ENCODE measurements at places on chromosomes 2 and 18.

DNA sequence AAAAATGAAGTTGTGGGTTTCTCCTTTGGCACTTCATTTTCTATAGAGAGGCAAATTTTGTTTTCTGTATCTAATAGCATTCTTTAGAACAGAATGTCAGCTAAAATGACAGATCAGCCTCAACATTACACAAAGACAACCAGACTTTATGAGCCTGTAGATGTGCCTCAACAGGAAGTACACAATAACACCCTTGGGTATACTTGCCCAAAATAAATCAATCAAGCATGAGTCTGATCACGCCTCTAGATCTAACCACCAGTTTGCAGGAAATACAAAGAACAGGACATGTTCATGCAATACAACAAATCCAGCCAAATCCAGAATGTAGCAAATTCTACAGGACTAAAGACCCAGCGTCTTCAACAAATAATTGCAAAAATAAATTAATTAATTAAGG, 11.2 kb upstream of the DAPL1 start:
- DNase-seq: no peak

DNA sequence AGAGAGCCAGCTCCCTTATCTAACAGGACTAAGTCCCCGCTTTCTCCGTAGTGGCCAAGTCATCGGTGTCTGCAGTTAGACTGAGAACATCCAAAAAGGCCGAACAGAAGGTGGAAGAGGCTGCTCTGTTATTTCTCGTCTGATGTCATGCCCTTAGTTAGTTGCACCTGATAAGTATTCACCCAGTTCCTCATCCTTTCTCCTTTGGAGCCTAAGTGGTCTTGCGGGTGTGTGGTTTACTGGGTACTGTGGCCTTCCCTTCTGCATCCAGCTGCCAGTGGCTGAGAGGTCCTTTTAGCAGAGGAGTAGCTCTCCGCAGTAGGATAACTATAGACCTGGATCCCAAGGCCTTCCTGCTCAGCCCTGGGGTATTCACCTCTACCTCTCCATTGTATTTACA, 211.6 kb downstream of the BCL2 start:
- DNase-seq: no peak

- DNase-seq: no peak
Measured at GRCh38 chr2:119857742-119858141, 98.0 kb downstream of the PTPN4 start.

DNA sequence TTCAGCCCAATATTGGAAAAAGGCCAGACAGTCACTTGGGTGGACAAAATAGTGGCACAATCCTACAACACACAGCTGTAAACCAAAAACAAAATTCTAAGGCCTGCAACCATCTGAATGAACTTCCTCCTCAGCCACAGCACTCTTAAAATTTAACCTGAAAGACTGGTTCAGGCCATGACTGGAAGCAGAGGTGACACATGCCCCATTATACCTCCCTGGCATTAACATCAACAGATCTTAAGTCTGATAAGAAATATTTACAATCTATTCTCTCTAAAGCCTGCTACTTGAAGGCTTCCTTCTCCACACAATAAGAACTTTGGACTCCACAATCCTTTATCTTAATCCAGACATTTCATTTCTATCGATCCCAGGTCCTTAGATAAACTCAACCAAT, 192.4 kb upstream of the LRP1B start:
- no peak for DNase-seq

- no peak for DNase-seq
Measured at GRCh38 chr2:144430722-144431391, 89.1 kb downstream of the ZEB2 start.

DNA sequence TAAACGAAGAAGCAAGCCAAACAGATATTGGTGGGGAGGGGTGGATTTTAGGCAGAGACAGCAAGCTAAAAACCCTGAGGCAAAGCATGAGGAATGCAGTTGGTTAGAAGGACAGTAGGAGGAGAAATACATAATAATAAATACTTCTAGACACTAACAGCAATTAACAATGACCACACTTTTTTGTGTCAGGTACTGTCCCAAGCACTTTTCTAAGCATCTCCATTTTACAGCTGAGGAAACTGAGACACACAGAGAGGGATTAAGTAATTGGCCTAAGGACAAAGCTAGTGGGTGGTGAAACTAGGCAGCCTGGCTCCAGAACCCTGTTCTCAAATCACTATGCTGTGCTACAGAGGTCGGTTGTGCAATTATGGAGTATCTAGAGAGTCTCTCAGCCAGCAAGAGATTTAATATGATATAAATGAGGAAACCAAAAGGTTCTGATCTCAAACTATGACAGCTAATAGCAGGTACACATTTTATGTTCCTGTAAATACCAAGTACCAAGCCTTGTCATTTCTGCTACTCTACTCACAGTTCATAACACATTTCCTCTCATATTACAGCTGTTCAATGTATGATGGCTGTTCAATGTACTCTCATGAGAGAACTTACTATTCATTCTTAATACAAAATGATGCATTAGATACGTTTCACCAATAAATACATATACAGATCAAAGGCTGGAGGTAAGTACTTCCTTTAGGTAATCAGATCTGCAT, 5.3 kb downstream of the MAP4K3 start:
- no peak for DNase-seq

- no peak for DNase-seq
Measured at GRCh38 chr2:240203788-240204270, 63.4 kb upstream of the OTOS start.

DNA sequence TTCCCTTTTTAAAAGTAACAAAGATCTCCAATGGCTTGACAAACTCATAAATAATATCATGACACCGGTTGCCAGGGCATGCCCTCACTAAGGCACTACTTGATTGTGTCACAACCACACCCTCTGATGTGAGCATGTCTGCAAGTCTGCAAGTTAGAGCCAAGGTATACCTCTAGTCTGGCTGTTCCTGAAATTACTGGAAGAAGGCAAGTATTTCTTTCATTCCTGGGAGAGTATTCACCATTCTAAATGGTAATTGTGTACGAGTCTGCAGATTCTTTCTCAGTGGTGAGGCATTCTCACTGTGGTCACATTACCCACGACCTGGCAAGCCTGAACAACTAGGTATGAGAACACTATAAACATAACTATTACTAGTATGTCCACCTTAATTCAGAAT, 25.7 kb upstream of the RNU4ATAC start:
- DNase-seq: no peak

- peak; percentile 45 for DNase-seq
Measured at GRCh38 chr2:202019689-202020450, 13.8 kb upstream of the FZD7 start.

- no peak for DNase-seq
Measured at GRCh38 chr18:21513741-21514140, 86.8 kb downstream of the ESCO1 start.

- DNase-seq: no peak
Measured at GRCh38 chr2:226526716-226527115, 272.9 kb downstream of the IRS1 start.

GRCh38 chr18:71025505-71026225, 736.8 kb downstream of the SOCS6 start:
- no peak for DNase-seq

GRCh38 chr2:98664323-98664722, 55.9 kb downstream of the UNC50 start:
- DNase-seq: no peak

DNA sequence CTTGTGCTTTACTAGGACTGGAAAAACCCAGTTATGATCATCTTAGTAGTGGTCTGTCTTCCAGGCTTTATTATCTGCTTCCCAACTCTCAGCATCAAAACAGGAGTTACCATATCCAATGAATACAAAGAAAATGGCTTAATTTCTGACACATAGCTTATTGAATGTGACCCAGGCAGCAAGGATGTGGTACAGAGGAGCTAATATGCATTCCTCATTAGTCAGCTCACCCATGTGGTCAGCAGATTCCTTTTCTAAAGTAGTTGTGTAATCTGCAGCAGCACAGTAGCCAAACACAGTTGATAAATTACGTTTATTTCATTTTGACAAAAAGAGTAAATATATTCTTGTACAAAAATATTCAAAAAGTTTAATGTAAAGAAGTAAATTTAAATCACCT, 43.6 kb downstream of the TSPYL6 start:
- DNase-seq: no peak

DNA sequence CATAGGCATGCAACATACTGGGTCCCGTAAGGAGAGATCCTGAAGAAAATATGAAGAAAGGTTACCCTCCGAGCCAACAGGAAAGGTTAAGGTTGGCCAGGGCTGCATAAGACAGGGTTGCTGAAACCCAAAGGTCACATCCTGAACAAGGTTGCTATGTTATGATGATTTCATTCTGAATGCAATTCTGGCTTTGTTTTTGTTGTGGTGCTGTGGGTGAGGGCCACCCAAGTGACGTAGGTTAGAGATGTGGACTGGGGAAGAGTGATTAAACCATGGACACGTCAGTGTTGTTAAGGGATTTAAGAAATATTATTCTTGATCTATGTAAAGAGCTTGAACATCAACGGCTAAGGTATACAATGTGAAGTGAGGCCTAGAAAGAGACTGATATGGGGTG, 60.0 kb downstream of the ZEB2 start:
- DNase-seq: no peak

- no peak for DNase-seq
Measured at GRCh38 chr2:157172239-157172638, 85.3 kb upstream of the GALNT5 start.

GRCh38 chr2:236211296-236211695, 43.1 kb upstream of the GBX2 start:
- no peak for DNase-seq

DNA sequence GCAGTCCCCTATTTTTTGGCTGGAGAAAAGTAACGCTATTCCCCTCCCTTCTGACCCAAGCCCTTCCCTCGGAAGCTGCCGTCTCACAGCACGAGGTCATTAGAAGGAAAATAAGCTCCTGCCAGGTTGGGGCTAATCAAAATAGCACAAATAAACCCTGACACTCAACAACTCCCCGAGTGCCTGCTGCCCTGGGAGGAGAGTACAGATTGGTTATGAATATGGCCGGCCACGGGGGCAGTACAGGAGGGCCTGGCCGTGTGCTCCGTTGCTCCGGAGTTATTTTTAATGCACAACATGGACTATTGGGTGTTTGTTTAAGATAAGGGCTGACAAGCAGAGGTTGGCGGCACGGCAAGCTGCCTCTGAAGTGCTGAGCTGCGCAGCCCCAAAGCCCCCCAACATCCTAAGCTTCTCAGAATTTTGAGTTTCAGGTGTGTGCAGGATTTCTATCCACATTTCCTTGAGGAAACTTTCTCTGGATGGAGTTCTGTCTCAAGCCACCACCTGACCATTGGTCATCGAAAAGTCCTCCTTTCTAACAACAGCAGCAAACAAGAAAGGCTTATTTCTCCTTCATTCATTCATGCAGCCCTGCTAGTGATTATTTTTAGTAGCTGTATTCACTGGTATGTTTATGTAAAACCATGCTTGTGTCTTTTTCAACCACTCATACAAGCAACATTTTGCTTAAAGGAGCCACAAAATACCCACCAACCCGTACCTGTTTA, 58.7 kb downstream of the PAX3 start:
- DNase-seq: peak; percentile 29

DNA sequence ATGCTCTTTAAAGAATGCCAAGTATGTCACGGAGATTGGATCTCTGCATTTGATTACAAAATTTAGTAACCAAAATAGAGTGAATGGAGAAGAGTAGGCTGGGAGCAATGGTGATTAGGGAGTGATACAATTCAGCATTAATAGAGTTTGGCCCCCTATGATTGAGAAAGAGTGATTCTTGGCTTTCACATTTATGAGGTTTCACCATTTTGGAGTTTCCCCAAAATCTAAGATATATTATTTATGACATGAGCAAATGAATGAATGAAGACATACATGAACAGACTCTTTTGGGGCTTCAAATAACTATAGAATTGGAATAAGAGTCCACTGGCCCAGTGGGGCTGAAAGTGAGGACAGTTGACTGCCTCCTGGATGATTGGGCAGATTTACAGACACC, 255.2 kb downstream of the LPIN1 start:
- DNase-seq: no peak

DNA sequence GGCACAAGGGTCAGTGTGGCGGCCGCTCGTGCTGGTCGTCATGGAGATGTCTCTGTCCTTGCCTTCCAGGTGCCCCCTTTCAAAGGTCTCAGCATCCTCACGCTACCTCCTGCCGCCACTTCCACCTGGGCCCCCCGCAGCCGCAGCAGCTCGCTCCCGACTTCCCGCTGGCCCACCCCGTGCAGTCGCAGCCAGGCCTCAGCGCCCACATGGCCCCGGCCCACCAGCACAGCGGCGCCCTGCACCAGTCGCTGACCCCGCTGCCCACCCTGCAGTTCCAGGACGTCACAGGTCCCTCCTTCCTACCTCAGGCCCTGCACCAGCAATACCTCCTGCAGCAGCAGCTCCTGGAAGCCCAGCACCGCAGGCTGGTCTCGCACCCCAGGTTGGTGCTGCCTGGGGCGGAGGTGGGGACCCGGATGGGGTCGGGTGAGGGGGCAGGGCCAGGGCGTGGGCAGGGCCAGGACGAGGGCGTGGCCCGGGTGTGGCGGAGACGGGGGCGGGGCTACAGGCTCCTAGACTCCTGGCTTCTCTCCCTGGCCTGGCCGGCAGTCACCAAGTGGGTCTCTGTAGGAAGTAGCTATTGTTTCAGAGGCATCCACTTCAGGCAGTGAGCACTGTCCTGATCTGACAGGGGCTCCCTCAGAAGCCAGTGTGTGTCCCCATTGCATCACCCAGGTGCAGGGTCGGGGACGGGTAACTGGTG, 223.7 kb downstream of the LOXHD1 start:
- DNase-seq: no peak
